ENCODE measurements at places on chromosomes 1 and 21.
A peak's percentile ranks its signal among the peaks of the same experiment; 100 is the strongest.

DNA sequence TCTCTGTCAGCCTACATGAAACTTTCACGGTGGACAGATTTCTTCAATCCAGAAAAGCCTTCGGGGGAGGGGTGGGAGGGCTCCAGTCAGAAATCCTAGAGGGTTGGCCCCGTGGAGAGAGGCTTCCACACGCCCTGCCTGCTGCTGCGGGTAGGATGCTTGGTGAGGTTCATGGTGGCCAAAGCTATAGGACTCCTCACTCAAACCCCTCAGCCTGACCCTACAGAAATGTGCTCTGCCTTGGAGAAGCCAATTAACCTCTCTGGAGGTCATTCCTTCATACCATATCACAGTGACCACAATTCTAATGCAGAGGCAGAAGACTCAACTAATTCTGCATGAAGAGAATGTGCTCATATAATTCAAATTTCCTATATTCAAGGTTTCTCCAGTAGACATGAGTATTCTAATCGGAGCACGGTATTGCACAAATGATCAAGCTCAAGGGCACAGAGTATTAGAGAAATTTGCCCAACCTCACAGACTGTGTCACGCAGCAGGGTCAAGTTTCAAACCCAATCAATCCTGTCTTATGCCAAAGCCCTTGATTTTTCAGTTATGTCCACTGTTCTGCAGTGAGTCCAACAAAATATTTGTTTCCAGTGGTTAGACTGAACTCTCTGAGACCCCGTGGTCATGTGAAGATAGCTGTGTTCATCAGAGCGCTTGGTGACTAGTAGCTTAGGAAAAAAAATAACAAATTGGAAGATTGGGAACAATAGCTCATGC lies 104.8 kb downstream of the TOMM20 start:
- DNase-seq, result no peak
- H3K27ac ChIP-seq, result no peak overlapping the region
- peaks cover 8% of the 10 kb centered on the region for H3K4me1 ChIP-seq
- no peaks in the 10 kb centered on the region for H3K27me3 ChIP-seq
- no peaks in the 10 kb centered on the region for H3K36me3 ChIP-seq

DNA sequence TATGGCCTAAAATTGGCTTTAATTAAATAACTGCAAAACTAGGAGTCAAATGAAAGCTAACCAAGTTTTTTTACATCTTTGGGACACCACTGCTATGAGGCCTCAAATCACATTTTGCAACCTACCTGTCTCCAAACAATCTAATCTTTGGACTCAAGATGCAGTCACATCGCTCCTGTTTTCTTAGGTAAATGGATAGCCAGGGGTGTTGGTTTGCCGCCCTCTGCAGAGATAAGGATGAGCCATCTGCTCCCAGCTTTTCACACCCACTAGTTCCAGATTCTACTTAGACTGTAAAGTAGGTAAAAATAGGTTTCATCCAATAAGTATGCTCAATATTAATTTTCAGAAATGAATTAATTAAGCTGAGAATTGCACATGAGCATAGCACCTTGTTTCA lies 456.5 kb downstream of the KIF26B start:
- no peaks in the 10 kb centered on the region for H3K36me3 ChIP-seq
- H3K4me1 ChIP-seq, result peaks cover 11% of the 10 kb centered on the region
- H3K4me3 ChIP-seq, result no peak overlapping the region
- H3K27me3 ChIP-seq, result no peaks in the 10 kb centered on the region

DNA sequence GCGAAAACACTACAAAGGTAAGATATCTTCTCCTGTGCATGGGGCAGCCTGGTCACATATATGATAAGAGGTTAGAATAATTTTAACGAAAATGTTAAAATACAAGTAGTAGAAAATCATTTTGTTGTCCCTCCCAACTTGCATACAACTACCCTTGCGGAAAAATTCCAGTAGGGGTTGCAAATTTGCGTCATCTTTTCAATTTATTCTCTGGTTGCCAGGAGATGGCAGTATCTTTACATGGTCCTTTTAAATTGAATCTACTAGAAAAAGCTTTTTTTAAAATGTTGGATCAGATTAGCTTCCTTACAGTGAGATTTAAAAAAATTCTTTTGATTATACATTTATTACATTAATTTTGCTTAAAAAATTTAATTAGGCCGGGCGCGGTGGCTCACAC lies 10.9 kb downstream of the S100PBP start:
- no peak overlapping the region for H3K4me3 ChIP-seq
- peaks cover 62% of the 10 kb centered on the region for H3K36me3 ChIP-seq
- H3K4me1 ChIP-seq, result no peaks in the 10 kb centered on the region
- H3K27ac ChIP-seq, result no peak overlapping the region
- DNase-seq, result peak; percentile 22

DNA sequence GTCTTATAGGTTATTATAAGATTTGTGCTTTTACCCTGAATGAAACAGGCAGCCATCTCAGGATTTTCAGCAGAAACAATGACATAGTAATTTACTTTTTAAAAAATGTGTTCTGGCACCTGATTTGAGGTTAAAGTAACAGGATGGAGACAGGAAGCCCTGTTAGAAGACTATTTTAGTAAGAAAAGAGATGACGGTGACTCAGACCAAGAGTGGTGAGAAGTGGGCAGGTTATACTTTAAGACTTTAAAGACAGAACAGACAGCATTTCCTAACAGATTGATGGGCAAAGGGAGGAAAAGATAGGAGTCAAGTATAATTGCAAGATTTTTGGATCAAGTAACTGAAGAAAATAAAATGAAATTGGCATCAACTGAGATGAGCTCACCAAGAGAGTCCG lies 436.8 kb upstream of the NR5A2 start:
- DNase-seq, result no peak
- H3K4me1 ChIP-seq, result no peaks in the 10 kb centered on the region
- no peaks in the 10 kb centered on the region for H3K36me3 ChIP-seq
- no peak overlapping the region for H3K4me3 ChIP-seq

- no peaks in the 10 kb centered on the region for H3K27me3 ChIP-seq
- H3K27ac ChIP-seq, result no peak overlapping the region
- no peak overlapping the region for H3K4me3 ChIP-seq
Observed at GRCh38 chr1:109906160-109906838, 4.3 kb upstream of the CSF1 start.

GRCh38 chr1:201088901-201089525 lies 23.2 kb downstream of the CACNA1S start:
- no peak for DNase-seq
- H3K4me1 ChIP-seq, result no peaks in the 10 kb centered on the region
- H3K27me3 ChIP-seq, result peaks cover 35% of the 10 kb centered on the region
- H3K36me3 ChIP-seq, result no peaks in the 10 kb centered on the region
- no peak overlapping the region for H3K4me3 ChIP-seq

- no peaks in the 10 kb centered on the region for H3K27me3 ChIP-seq
- H3K4me3 ChIP-seq, result no peak overlapping the region
- peaks cover 25% of the 10 kb centered on the region for H3K4me1 ChIP-seq
Observed at GRCh38 chr1:186099336-186100104, 275.5 kb downstream of the TPR start.

GRCh38 chr1:94980582-94981574 lies 54.0 kb upstream of the CNN3 start:
- no peaks in the 10 kb centered on the region for H3K27me3 ChIP-seq
- no peak overlapping the region for H3K27ac ChIP-seq
- no peaks in the 10 kb centered on the region for H3K36me3 ChIP-seq
- no peak overlapping the region for H3K4me3 ChIP-seq
- peak; percentile 52 for DNase-seq

DNA sequence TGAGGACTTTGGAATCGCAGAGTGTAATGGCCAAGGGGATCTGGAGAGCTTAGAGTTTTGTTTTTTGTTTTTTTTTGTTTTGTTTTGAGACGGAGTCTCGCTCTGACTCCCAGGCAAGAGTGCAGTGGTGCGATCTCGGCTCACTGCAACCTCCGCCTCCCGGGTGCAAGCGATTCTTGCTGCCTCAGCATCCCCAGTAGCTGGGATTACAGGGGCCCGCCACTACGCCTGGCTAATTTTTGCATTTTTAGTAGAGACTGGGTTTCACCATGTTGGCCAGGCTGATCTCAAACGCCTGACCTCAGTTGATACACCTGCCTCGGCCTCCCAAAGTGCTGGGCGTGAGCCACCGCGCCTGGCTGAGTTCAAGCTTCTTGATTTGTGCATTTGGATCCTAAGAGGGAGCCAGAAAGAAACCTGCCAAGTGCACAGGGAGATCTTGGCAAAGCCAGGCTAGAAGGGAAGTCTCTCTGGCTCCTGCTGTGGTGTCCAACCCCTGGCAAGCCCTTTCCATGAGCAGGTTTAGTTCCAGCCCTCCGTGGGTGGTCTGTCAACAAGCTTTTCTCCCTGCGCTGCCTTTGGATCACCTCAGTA lies 852 bp downstream of the FAAH start:
- H3K36me3 ChIP-seq, result no peaks in the 10 kb centered on the region
- peak overlapping the region; percentile 63 for H3K4me3 ChIP-seq
- H3K27me3 ChIP-seq, result peaks cover 12% of the 10 kb centered on the region
- H3K27ac ChIP-seq, result no peak overlapping the region

DNA sequence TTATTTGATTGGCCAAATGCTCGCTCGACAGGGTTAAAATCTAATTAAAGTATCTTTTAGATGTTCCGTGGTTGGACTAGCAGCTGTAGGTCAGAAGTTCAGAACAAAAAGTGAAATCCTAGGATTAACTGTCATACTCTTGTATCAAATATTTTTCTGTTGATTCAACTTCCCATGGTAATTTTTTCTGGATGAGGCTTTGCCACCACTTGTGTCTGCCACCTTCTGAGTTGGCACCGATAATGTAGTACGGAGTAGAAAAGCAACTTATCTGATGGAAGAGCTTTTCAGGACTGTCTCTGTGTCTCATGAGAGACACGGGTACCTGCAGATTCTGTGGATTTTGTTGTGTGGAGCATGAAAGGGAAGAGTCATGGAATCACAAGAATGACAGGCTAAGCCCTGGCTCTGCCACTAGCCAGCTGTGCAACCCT lies 44.6 kb upstream of the CNN3 start:
- peak overlapping the region; percentile 48 for H3K27ac ChIP-seq
- DNase-seq, result peak; percentile 81
- no peaks in the 10 kb centered on the region for H3K36me3 ChIP-seq
- no peaks in the 10 kb centered on the region for H3K27me3 ChIP-seq

DNA sequence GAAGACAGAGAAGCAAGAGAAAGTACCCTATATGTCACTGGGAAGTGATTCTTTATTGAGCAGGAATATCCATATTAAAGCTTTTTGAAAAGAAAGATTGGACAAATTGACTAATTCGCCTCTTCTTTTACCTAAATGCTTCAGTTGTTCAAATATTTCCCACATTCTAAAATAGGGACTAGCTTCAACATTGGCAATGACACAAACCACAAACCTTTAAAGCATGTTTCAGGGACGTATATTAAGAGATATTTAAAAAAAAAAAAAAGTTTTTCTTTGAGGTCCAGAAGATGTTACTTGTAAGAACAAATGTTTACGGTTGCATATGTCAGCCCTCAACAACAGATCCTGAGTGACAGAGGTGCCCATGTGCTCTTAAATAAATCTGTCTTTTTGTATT lies 235.0 kb upstream of the NFIA start:
- no peak overlapping the region for H3K4me3 ChIP-seq
- no peaks in the 10 kb centered on the region for H3K4me1 ChIP-seq
- no peak overlapping the region for H3K27ac ChIP-seq
- no peak for DNase-seq
- H3K27me3 ChIP-seq, result no peaks in the 10 kb centered on the region

GRCh38 chr1:56061824-56062223 lies 517.5 kb downstream of the PLPP3 start:
- peaks cover 19% of the 10 kb centered on the region for H3K4me1 ChIP-seq
- H3K27me3 ChIP-seq, result no peaks in the 10 kb centered on the region
- DNase-seq, result no peak
- no peak overlapping the region for H3K27ac ChIP-seq

- DNase-seq, result no peak
- H3K4me1 ChIP-seq, result peaks cover 20% of the 10 kb centered on the region
- no peaks in the 10 kb centered on the region for H3K36me3 ChIP-seq
Observed at GRCh38 chr1:220929304-220929703, 50.1 kb downstream of the HLX start.

DNA sequence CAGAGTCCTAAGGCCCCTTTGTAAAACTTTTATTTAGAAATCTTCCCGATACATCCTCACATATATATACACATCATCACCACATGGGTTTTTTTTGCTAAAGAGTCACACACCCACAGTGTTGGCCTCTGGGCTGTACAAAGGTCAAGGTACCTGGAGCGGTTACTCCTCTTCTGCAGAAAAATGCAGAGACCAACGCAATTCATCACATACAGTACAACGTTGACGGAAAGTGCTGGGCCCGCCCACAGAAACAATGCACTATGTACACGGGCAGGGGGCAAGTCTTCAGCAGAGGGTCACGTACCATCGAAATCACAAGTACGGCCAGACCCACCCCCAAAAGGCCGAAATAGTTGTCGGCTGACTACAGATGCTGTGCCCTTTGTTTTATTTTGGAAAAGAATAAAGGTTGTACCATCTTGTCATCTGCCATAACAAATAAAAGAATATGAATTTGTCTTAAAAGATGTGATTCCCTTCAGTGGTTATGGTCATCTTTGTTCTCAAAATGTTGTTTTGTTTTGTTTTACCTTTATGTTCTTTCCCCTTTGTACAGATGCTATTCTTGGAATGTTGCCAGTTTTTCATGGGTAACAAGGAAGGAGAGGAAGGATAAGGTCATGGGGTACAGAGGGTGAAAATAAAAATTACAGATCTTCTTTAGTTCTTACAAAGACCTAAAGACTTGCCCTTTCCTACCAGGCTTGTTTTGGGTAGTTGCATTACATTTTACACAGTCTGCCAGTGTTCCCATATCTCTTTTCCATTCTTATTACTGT lies 15.6 kb downstream of the TAL1 start:
- no peak for DNase-seq
- no peaks in the 10 kb centered on the region for H3K36me3 ChIP-seq
- H3K27me3 ChIP-seq, result no peaks in the 10 kb centered on the region
- H3K27ac ChIP-seq, result no peak overlapping the region

GRCh38 chr1:169833179-169833901 lies 38.6 kb upstream of the METTL18 start:
- no peaks in the 10 kb centered on the region for H3K27me3 ChIP-seq
- peak; percentile 8 for DNase-seq
- no peak overlapping the region for H3K27ac ChIP-seq
- no peak overlapping the region for H3K4me3 ChIP-seq
- H3K36me3 ChIP-seq, result peaks cover 4% of the 10 kb centered on the region
- H3K4me1 ChIP-seq, result no peaks in the 10 kb centered on the region

- peaks cover 16% of the 10 kb centered on the region for H3K4me1 ChIP-seq
- H3K27ac ChIP-seq, result no peak overlapping the region
- no peak overlapping the region for H3K4me3 ChIP-seq
- no peaks in the 10 kb centered on the region for H3K27me3 ChIP-seq
- DNase-seq, result peak; percentile 70
Observed at GRCh38 chr1:88998716-88999115, 6.3 kb upstream of the KYAT3 start.

DNA sequence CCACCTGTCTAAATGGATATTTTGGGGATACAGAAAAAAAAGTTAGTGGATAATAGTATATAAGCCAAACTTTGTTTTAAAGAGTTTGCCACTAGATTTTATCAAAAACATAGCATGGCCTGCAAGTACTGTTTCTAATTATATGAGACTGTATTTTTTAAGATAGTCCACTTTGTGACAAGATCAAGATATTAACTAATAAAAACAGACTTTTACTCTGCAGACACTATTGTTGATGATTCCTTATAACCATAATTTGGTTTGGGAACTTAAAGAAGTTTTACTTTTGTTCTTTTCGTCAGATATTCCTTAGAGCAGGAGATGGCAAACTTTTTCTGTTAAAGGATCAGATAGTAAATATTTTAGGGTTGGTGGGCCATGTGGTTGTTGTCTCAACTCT lies 36.4 kb downstream of the SMG7 start:
- H3K27me3 ChIP-seq, result no peaks in the 10 kb centered on the region
- no peak overlapping the region for H3K27ac ChIP-seq
- H3K4me1 ChIP-seq, result no peaks in the 10 kb centered on the region
- H3K36me3 ChIP-seq, result no peaks in the 10 kb centered on the region
- DNase-seq, result no peak

- H3K36me3 ChIP-seq, result no peaks in the 10 kb centered on the region
- no peaks in the 10 kb centered on the region for H3K27me3 ChIP-seq
- peak within 1 kb of the TSS; percentile 55 for H3K27ac ChIP-seq
- H3K4me3 ChIP-seq, result peak within 1 kb of the TSS; percentile 99
- H3K4me1 ChIP-seq, result peaks cover 5% of the 10 kb centered on the region
- DNase-seq, result peak; percentile 85
Observed at GRCh38 chr1:156591432-156592157, at the start of gene NAXE. Gene NAXE (plus strand): TSS chr1:156591776. CDS start chr1:156591805, 29 bp downstream.
